Lower leg skin (tissue), 4 donors: ENCODE measurements at places on chromosomes 11 and 22. TPM values are rescaled to one million over a fixed set of nuclear protein-coding genes. Genes with fewer than 3 reads are reported as not detected.

Gene CARD18
- total RNA-seq, result 13.4 TPM

Gene RASL10A
- total RNA-seq, result 1.1 TPM

Gene P2RX6
- 2.6 TPM for total RNA-seq

DNA sequence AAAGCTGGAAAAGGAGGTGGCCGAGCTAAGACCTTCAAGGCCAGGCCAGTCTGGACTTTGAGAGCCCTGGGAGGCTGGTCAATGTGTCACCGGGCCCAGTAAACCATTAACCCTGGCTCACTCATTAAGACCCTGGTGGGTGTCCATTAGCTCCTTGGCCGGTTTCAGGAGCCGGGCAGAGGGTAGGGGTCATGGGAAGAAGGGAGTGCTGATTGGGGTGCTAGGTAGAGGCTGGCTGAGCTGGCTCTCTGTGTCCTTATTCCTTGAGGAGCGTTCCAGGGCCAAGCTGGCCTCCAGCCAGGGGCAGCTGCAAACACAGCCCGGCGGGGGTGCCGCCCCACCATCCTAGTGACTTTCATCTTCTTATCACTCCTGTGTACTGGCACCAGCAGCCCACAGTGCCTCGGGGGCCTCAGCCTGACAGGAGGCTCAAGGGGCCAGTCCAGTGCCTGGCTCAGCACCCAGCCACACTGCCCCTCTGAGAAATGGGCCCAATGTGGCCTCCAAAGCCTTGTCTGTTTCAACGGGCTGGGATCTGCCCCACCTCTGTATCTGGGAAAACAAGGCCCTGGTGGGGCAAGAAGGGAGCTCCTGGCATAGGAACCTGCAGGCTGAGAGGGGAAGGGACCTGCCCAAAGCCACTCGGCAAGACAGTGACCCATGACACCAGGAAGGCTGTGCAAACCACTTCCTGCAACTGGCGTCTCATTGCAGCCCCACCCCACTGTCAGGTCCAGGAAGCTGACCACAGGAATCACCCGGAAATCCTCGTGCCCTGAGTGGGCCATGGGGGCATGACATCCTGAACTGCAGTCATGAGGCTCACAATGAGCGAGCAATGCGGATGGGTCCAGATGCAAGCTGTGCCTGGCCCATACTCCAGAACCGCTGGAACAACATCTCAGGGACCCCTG, 15.1 kb upstream of the RGL4 start:
- no peak for DNase-seq

DNA sequence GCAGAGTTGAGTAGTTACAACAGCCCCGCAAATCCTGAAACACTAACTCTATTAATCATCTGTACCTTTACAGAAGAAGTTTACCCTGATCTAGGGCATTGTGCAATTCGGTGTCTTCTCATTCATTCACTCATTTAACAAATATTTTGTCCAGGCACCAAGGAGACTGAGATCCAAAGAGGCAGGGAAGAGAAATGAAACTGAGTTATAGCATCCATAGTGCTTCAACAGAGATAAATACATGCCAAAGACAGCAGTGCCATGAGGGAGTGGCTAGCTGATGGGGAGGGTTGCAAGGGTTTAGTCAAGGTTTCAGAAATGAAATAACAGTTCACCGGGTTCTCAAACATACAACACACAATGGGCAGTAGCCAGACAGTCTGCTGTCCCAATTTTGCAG, 40.2 kb upstream of the MTNR1B start:
- DNase-seq, result no peak

- no peak for DNase-seq
Measured at GRCh38 chr11:2314525-2315394, 12.9 kb downstream of the TSPAN32 start.

- DNase-seq, result peak; percentile 38
Measured at GRCh38 chr11:46389450-46390330, 1.9 kb downstream of the CHRM4 start.

- no peak for DNase-seq
Measured at GRCh38 chr11:106988151-106989077, 29.9 kb downstream of the GUCY1A2 start.

DNA sequence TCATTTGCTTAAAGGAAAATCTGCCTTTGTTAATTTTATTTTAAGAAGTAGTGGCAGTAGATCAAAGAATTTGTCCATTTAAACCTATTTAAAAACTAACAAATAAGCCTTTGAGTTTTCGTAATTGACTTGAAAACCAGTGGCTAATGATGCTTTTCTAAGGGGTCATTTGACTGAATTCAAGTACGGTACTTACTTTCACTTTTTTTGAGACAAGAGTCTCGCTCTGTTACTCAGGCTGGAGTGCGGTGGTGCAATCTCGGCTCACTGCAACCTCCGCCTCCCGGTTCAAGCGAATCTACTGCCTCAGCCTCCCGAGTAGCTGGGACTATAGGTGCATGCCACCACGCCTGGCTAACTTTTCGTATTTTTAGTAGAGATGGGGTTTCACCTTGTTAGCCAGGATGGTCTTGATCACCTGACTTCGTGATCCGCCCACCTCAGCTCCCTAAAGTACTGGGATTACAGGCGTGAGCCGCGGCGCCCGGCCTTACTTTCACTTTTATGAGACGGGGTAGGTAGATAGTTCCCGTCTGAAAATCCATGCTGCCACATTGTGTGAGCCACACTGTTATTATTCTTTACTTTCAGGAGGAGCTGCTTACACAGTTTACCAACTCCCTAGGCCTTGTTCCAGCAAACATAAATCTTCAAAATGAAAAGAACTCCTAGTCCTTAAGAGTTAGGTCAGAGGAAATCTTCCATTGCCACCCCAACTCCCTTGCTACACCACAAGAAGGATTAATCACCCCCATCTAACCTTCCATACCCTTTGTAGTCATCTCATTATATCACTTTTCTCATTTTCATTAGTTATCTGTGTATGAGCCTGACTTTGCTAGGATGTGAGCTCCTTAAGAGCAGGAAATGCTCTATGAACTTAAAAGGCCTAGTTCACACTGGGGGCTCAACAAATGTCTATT, 926.6 kb upstream of the CCDC90B start:
- no peak for DNase-seq

- no peak for DNase-seq
Measured at GRCh38 chr11:5865826-5866225, 8.3 kb upstream of the OR52E8 start.

DNA sequence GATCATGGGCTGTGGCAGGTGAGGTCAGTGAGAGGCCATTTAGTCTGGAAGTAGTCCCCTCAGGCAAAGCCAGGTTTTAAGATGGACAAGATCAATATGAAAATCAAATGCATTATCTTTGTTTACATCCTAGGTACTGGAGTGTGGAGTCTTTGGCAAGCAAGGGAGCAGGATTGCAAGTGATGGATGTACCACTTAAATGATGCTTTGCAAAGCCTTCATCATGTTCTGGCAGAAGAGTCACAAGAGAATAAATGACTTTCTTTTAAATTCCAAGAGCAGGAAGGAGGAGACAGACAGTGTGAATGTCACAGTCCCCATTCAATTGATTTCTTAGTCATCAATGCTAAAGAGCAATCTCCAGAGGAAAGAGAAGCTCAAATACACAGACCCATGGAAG, 908.3 kb downstream of the FAM181B start:
- no peak for DNase-seq
